Hematopoietic multipotent progenitor cell treated with erythropoietin and hydrocortisone succinate and interleukin-3 and kit ligand, for 17 days (in vitro differentiated cells): ENCODE measurements at places on chromosomes 3 and 15.

GRCh38 chr3:169835533-169835932, 22.8 kb upstream of the LRRC34 start:
- DNase-seq = no peak

DNA sequence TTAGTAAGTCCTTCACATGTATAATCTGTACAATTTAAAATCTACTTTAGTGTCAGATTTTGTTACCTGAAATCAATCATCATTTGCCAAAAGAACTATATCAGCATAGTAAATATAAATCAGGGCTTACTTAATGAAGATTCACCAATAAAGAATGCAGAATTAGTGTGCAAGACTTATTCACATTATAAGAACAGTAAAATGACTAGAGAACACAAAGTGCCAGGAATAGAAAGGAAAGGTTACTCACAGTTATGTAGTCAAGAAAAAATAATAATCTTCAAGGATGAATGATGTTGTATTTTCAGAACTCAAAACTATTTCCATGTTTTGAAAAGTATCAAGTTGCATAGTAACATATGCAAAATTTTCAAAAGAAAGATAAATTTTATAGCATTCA, 891.9 kb downstream of the ROBO1 start:
- no peak for DNase-seq

GRCh38 chr3:183951459-183951858, 66.2 kb downstream of the ABCC5 start:
- no peak for DNase-seq

- DNase-seq = peak; percentile 50
Measured at GRCh38 chr15:93954985-93955571, 276.3 kb upstream of the MCTP2 start.

DNA sequence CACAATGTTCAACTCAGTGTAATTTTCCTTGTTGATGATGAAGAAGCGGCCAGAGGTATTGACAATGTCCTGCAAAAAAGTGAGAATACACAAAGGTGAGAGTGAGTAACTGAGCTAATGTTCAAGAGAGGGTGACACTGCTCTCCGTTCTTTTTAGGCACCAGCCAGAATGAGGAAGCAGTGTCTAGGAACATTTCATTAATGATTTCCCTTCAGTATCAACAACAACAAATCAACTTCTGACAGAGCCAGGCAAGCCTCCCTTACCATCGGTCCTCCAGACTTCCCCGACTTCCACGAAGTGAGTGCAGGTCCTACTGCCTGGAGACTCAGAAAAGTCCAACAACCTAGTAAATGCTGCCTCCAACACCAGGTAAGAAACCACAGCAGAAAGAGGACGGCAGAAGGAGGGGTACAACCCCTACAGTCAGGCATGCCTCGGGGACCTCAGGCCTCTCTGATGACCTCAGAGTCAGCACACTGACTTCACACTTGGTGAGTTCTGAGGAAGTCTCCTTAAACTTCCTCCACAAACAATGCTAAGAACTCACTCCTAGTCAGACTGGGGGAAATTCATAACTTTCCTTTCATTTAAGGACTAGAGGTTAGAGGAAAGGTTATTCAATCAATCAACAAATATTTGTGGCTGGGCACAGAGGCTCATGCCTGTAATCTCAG, 62.7 kb downstream of the NPTN start:
- no peak for DNase-seq

- no peak for DNase-seq
Measured at GRCh38 chr3:10845839-10846656, 30.0 kb downstream of the SLC6A11 start.

DNA sequence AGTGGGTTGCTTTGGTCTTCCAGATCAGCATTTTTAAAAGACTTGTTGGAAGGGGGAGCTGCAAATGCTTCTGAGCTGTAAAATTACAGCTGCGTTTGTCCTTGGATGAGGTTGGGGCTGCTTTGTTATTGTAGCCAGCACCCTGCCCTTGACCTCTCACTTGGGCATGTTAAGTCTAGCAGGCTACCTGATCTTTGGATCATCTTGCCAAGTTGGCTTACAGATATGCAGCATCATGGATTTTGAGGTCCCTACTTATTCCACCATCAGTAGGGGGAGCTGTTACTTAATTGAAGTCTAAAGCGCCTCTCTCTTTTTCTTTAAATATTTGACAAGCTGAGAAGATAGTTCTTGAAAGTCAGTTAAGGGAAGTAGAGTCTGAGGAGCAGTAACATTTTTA, 793.0 kb downstream of the MCTP2 start:
- DNase-seq = no peak

DNA sequence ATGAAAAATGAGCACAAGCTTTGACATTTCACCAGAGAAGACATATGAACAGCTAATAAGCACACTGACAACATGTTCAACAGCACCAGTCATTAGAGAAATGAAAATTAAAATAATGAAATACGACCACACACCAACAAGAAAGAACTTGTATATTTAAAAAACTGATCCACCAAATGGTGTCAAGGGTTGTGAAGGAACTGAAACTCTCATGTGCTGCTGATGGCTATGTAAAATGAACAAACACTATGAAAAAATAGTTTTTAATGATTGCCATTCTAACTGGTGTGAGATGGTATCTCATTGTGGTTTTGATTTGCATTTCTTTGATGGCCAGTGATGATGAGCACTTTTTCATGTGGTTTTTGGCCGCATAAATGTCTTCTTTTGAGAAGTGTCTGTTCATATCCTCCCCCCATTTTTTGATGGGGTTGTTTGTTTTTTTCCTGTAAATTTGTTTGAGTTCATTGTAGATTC, 193.8 kb downstream of the SCAPER start:
- DNase-seq = no peak

DNA sequence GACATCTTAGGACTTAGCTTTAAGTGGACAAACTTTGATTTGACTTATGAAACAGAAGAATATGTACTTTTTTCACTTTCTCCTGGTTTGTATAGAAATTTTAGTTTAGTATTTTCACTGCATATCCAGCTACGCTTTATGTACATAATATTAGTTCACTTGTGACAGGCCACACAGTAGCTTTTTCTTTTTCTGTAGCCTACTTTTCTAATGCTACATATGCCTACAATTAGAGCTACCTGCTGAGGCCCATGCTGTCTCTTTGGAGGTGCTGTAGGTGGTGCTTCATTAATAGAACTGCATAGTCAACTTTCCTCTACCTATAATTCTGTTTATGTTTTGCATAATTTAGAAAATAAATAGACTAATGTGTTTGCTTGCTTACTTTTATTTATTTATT, 191.6 kb downstream of the NLGN1 start:
- DNase-seq = no peak

- no peak for DNase-seq
Measured at GRCh38 chr3:31815631-31816440, 165.2 kb downstream of the OSBPL10 start.

DNA sequence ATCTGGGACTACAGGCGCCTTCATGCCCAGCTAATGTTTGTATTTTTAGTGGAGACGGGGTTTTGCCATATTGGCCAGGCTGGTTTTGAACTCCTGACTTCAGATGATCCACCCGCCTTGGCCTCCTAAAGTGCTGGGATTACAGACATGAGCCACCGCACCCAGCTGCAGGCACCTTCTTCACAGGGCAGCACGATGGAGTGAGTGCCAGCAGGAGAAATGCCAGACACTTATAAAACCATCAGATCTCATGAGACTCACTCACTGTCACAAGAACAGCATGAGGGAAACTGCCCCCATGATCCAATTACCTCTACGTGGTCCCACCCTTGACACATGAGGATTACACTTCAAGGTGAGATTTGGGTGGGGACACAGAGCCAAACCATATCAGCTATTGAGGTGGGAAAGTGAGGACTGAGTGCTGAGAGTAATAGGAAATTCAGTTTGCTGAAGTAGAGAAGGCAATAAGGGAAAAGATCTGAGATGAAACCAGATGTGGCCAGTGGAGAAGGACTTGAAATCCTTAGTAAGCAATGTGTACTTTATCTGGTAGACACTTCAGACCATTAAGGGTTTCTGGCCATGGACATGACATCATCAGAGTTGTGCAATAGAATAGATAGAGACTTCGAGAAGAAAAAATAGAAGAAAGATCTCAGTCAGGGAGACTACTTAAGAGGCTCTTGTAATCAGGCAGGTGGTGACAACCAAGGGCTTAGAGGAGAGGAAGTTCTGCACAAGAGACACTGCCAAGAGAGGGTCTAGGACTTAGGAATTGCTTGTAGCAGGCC, 18.1 kb upstream of the ATP13A5 start:
- DNase-seq = no peak

GRCh38 chr3:125022206-125022605, 33.6 kb downstream of the HEG1 start:
- DNase-seq = no peak

DNA sequence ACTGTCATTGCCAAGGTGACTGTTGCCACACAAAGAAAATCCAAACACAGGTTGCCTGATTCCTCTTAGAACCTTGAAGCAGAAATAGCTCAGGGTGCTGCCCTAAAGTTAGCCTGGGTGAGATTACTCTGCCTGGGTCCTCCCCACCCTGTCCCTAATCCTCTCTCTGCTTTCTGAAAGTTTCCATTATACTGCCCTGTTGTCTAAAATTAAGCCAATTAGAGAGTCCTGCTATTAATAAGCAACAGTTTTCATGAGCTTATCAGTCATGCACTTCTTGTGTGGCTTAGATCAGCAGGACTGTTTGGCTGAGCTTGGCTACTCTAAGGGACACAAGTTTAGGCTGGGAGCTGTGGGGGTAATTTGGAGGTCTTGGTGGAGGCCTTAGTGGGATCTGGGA, 334.7 kb upstream of the LRRFIP2 start:
- no peak for DNase-seq

DNA sequence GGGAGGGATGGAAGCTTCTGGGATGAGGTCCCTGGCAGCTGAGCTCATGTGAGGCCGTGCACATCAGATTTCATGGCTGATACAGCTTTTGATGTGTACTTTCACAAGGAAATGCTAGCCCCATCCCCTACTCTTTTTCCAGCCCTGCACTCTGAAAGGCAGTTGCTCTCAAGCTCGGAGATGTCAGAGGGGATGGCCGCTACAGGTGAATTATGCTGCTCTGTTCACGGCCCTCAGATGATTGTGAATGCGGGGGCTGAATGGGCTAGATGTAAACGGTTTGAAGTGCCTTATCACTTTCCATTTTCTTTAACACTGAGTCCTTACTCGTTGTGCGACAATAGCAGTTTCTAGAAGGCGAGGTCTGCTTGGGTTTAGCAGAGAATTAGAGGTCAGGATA, 88.0 kb upstream of the RASGRF1 start:
- DNase-seq = no peak

DNA sequence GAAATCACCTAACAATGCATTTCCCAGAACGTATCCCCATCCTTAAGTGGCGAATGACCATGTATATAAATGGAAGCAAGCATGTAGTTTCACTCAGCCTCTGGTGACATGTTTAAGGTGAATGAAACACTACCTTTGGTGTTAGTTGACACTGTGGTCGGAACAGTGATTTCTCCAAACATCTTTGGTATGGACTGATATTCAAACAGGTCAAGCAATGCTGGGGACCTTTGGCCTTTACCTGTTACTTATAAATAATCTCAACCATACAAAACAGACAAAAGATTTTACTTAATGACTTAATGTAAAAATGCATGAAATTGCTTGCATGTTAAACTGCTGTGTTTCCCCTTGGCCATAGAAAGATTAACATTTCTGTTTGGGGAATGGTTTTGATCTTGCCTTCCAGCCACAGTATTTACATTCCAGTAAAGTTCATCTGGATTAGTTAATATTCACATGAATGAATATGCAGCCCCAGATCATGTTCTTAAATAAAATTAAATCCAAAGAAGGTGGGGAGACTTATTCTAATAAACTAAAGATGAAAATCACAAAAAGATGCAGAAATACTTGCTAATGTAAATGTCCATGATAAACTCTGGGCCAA, 74.4 kb upstream of the HES1 start:
- no peak for DNase-seq

GRCh38 chr15:90679959-90680358, 37.2 kb upstream of the BLM start:
- no peak for DNase-seq
